Small intestine (tissue), 16 donors: ENCODE measurements at places on chromosomes 13 and 19.
A peak's percentile ranks its signal among the peaks of the same experiment; 100 is the strongest.

- no peak for DNase-seq
These were observed 6.4 kb upstream of the TBXA2R start for GRCh38 chr19:3612901-3613741.

- peak; percentile 21 for DNase-seq
These were observed 43.1 kb downstream of the CYP4F22 start for GRCh38 chr19:15551293-15552004.

GRCh38 chr13:35966024-35966423 lies 165.2 kb downstream of the DCLK1 start:
- no peak for DNase-seq

DNA sequence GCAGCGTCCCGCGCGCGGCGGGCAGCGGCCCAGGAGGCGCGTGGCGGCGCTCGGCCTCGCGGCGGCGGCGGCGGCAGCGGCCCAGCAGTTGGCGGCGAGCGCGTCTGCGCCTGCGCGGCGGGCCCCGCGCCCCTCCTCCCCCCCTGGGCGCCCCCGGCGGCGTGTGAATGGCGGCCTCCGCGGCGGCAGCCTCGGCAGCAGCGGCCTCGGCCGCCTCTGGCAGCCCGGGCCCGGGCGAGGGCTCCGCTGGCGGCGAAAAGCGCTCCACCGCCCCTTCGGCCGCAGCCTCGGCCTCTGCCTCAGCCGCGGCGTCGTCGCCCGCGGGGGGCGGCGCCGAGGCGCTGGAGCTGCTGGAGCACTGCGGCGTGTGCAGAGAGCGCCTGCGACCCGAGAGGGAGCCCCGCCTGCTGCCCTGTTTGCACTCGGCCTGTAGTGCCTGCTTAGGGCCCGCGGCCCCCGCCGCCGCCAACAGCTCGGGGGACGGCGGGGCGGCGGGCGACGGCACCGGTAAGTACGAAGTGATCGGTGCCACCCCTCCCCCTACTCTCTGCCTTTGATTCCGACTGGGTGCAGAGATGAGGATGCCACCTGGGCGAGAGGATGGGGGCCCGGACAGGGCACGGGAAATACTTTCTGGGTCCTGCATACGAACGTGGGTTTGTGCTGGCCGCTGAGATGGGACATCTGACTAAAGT lies 874 bp downstream of the TRIM28 start:
- DNase-seq, result no peak

DNA sequence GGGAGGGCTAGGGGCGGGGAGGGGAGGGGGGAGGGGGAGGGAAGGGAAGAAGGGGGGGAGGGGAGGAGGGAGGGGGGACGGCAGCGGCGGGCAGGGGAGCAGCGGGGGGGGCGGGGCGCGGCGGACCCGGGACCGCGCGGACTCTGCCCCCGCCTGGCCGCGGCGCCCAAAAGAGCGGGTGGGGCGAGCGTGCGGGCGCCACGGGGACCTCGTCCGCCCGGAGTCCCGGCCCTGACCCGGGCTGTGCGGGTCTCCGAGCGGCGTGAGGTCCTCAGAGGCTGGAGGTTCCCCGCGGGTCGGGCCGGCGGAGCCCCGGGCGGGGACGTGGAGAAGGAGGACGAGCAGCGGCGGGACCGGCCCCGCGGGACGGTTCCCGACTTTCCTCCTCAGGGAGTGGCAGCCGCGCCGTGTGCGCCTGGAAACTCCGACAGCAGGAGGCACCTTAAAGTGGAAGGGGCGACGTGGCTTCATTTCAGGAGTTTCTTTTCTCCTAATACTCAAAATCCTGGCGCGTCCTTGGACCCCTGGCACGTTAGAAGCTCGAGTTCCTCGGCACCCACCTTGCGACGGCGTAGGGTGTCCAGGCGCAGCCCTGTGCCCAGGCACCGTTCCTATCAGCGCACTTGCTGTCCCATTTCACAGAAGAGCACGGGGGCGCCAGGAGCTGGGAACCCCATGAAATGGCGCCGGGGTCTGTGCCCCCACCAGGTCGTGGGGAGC lies 518 bp upstream of the PLPP2 start:
- peak; percentile 71 for DNase-seq

DNA sequence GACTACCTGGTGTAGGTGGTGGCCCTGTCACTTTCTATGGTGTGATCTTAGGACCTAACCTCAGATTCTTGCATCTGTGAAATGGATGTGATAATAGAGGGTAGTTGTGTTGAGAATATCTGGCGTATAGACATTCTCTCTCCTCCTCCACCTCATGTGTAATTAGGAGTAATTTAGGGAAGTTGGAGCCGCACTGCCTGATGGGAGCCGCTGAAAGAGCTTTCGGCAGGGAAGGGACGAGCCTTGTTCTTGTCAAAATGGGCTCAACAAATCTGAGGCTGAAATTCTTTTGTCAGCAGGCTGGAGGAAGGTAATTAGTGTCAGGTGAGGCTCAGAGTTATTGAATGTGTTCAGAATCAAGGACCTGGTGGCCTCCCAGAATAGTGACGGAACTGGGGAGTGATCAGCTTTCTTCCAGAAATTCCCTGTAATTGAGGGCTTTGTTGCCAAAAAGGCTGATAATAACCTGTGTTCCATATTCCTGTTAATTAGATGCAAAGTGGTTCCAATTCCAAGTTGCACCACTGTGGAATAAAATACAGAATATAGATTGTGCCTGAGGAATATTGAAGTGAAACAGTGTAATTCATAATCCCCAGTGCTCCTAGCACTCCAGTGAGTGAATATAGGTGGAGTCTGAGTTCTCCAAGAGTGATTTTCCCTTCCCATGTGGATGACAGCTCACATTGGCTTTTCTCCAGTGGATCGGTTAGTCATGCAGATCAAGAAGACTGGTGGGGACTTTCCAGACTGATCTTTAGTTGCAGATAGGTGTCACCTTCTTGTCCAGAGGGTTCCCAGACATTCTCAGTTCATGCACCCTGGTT lies 47.5 kb downstream of the SPATA13 start:
- peak; percentile 70 for DNase-seq

GRCh38 chr19:52648336-52649016 lies 10.3 kb upstream of the ZNF83 start:
- DNase-seq, result no peak

- DNase-seq, result peak; percentile 36
These were observed 16.2 kb upstream of the FOXO1 start for GRCh38 chr13:40682449-40683240.

GRCh38 chr19:46429999-46430398 lies 1.3 kb upstream of the PNMA8C start:
- DNase-seq, result no peak

- no peak for DNase-seq
These were observed 27.6 kb upstream of the SLC1A5 start for GRCh38 chr19:46815833-46816627.

- no peak for DNase-seq
These were observed 289.9 kb downstream of the MYO16 start for GRCh38 chr13:108919036-108919907.

GRCh38 chr13:70178346-70178745 lies 70.1 kb upstream of the KLHL1 start:
- no peak for DNase-seq

DNA sequence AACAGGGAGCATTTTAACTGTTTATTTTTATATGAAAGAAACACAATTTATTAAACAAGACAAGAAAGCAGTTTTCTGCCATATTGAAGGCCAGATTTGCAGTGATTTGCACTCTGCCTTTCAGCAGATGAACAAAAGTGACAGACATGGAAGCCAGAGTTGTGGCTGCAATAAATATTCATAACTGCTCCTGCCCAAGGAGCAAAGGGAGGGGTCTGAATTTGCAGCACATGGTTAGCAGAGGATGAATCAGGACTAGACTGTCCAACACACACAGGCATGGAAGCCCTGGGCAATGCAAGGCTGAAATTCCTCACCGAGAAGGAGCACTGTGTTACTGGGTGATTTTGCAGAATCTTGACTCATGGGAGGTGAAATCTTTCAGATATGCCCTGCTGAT lies 418.2 kb downstream of the DCT start:
- no peak for DNase-seq

DNA sequence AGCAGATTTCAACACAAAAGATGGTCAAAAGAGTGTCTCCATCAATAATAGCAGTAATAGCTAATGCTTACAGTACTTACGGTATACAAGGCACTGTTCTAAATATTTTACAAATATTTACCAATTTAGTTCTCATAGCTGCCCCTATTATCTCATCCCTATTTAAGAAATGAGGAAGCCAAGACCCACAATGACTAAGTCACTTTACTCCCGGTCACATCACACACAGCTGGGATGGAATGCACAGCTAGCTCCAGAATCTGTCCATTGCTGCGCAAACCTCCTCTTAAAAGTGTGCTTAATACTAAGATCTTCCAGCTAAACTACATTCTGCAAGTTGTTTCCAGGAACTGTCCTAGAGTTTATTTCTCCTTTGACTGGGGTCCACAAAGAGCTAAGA lies 63.4 kb downstream of the RAP2A start:
- DNase-seq, result no peak

DNA sequence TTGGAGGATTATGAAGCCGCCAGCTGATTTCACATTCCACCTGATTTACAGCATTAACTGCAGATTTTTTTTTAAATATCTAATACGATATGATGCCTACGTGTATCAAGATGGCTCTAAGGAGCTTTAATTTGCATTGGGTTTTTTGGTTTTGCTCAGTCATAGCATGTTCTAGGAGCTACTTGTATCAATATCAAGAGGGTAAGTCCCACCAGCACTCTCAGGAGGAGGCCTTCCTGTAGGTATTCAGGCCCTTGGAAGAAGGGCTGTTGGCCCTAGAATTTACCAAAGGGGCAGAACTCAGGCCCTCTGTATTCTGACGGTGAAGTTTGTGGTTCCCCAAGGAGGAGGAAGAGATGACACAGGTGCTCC lies 97.2 kb upstream of the IPO5 start:
- DNase-seq, result no peak

DNA sequence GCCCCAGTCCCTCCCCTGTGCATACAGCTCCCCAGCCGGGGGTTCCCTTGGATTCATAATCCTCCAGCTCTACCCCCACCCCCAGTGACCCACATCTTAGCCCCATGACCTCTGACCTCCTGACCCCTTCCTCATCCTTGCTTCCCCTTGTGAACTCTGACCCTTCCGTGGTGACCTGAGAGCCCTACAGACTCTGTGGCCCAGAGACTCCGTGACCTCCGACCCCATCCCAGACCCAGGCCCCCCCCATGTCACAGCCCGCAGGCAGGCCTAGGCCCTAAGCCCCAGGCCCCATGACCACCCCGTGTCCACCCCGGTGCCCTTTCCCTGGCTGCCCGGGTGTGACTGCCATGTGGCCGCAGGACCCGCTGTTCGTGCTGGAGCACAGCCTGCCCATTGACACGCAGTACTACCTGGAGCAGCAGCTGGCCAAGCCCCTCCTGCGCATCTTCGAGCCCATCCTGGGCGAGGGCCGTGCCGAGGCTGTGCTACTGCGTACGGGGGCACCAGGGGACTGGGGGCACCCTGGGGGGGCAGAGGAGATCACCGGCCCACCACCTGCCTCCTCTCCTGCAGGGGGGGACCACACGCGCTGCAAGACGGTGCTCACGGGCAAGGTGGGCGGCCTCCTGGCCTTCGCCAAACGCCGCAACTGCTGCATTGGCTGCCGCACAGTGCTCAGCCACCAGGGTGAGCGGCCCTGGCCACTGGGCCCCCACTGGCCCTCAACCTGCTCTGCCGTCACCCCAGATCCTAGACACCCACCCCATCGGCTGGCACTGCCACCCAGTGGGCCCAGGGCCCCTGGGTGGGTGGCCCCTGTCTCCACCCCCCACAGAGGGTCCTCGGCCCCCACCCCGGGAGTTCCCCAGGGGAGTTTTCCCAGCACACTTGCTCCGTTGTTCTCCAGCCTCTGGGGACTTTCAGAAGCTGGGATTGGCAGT lies 2.4 kb upstream of the SPIB start:
- DNase-seq, result no peak
